Astrocyte (in vitro differentiated cells and primary cell): ENCODE measurements at places on chromosomes 13 and 19.

DNA sequence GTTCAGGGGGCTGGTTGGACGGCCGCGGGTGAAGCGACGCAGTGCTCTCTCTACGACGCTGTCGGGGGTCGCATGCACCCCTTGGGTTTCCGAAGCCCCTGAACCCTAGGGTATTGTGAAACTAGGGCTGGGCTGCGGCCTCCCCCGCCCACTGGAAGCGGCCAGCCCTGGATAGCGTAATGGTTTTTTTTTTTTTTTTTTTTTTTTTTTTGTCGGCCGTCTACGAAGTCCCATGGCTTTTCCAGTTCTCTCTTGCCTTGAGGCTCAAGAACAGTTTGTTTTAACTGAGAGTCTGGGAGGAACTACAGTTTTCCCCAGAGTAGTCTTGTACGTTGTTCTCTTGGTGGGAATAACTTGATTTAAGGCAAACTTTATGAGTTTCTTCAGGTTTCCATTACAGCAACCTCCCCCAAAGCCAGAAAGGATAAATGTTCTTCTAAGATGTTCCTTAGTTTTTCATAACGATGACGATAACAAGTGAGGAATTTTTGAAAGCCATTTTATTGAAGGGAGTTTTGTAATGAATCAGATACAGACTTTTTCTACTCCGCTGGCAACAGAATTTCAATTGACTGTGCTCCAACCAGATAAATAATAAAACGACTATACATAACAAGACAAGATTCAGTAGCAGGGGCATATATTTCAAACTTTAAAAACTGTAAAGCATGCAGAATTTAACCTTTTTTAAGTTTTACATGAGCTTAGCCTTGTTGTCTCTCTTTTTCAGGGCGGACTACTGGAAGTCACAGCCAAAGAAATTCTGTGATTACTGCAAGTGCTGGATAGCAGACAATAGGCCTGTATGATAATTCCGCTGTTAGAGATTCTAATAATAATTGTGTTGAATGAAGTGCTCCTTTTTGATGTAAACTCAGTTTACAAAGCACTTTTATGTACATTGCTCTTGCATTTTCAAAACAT, 867 bp downstream of the WBP4 start:
- DNase-seq: peak; percentile 60

- DNase-seq: no peak
These were observed 473 bp upstream of the ITM2B start for GRCh38 chr13:48232420-48233045.

GRCh38 chr13:20206065-20206697, 13.4 kb upstream of the GJB2 start:
- no peak for DNase-seq

- peak; percentile 17 for DNase-seq
These were observed at the start of gene MAP1S for GRCh38 chr19:17718947-17719711. MAP1S (plus strand) TSS chr19:17719480; CDS start chr19:17719503, 23 bp downstream.

GRCh38 chr19:13031917-13032623, 36.8 kb downstream of the NFIX start:
- peak; percentile 68 for DNase-seq

GRCh38 chr13:44189085-44189484, 184.5 kb upstream of the SERP2 start:
- DNase-seq: no peak

- DNase-seq: no peak
These were observed 221.3 kb downstream of the NHLRC3 start for GRCh38 chr13:39259371-39260140.

DNA sequence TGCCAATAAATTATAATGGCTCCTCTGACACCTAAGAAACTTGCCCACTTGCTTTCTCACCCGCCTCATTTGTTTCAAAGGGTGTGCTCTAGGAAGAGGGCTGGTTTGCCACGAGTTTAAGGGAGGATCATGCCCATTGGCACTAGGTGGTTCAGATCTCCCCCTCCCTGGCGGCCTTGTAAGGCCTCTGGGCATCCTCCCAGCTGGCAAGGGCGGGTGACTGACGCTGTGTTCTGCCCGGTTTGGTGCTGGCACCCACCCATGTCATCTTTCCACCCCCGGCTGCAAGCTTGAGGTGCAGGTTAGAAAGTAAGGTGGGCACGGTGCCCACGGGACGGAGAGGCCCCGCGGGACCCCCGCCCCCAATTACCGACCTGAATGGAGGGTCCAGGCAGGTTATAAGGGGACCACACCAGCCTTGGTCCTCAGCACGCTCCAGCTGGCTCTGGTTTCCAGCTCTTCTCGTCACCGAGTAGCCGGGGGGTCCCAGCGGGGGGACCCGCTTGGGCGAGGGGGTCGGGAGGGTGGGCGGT, 90.4 kb downstream of the PTPRS start:
- DNase-seq: no peak

- no peak for DNase-seq
These were observed 350.6 kb upstream of the ARGLU1 start for GRCh38 chr13:106918557-106918860.

DNA sequence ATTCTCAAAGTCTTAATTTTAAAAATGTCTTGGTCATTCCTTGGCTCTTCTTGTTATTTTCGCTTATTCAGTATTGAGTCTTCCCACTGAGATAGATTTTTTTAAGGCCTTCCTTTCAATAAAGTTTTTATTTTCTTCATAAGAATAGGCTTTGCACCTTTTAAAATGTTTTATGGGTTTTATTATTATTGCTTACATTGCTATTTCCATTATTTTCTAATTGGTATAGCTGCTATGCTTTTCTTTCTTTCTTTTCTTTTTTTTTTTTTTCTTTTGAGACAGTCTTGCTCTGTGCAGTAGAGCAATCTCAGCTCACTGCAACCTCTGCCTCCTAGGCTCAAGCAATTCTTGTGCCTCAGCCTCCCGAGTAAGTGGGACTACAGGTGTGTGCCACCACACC, 195.7 kb downstream of the PDS5B start:
- DNase-seq: no peak

GRCh38 chr13:42039457-42039945, 8.9 kb upstream of the DGKH start:
- DNase-seq: no peak

DNA sequence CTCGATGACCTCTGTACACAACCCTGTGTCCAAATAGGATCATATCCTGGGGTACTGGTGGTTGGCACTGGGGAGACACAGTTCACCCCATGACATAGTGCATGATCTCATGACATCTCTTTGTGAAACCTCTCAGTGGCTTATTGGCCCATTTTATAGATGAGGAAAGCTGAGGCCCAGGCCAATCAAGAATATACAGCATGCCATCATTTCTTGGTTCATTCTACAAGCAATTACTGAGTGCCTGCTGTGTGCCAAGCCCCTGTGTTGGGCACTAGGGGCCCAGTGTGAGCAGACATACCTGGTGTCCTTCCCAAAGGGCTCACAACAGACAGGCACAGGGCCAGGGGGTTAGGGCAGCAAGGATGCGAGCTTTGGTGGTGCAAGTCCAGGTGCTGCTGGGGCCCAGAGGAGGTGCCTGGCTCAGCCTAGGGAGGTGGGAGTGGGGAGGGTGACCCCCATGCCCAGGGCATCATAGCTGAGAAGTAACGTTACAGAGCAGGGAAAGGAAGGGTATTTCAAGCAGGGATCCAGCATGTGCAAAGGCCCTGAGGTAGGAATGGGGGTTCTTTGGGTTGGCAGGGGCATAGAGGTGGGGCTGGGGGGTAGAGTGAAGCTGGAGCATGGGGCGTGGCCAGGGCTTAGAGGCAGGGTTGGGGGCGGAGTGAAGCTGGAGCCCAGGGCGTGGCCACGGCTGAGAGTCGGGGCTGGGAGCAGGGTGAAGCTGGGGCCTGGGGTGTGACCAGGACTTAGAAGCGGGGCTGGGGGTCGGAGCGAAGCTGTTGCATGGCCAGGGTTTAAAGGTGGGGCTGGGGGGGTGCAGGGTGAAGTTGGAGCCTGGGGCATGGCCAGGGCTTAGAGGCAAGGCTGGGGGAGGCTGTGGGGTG, 20.7 kb downstream of the COLGALT1 start:
- no peak for DNase-seq

DNA sequence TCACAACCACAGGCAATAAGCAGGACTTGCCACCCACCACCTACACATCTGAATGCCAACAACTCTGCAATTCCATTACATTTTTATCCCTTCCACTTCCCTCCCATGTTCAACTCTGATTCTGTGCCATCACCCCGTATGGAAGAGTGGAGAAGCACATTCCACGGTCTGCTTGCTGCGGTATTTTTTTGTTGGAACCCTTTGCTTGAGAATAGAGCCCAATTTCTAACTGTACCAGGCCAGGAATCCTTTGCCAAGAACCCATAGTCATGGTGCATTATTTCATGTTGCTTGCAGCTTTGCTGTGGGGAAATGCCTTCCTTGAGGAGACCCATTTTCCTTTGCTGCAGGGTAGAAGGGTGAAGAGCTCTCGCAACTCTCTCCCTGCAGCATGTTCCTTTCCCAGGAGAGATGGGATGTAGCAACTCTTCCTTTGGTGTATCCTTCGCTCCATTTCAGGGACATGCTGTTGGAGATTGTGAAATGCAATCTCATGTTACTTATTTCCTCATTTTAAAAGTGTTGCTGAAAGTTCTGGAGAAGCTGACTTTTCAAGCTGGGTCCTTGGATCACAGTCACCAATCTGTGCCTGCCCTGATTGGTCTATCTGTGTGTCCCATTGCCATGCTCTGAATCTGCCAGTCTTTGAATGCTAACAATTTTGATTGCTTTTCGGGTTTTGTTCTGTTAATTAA, 69.8 kb upstream of the STARD13 start:
- DNase-seq: no peak
